ENCODE measurements at places on chromosomes 3 and 15.

GRCh38 chr3:184619369-184619768 lies 57.8 kb downstream of the EPHB3 start:
- DNase-seq, result no peak

GRCh38 chr3:14415501-14415900 lies 13.1 kb downstream of the SLC6A6 start:
- no peak for DNase-seq

- DNase-seq, result no peak
Measured at GRCh38 chr3:171346019-171346418, 114.2 kb downstream of the TNIK start.

DNA sequence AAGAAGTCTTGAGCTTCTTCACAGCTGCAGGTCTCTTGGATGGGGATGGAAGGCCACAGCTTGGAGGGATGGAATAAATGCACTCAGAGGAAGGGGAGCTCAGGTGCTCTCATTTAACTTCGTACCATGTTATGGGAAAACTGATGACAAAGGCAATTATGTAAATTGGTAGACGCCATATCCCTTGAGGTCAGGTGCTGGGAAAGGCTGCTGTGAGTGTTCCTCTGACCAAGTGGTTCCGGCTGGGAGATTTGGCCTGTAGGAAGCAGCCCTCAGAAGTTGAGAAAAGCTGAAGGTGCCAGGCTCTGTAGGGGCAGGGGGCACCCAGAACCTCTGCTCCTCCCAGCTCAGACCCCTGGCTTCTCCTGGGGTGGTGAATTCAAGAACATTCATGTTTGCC lies 47.1 kb downstream of the FAH start:
- DNase-seq, result no peak

DNA sequence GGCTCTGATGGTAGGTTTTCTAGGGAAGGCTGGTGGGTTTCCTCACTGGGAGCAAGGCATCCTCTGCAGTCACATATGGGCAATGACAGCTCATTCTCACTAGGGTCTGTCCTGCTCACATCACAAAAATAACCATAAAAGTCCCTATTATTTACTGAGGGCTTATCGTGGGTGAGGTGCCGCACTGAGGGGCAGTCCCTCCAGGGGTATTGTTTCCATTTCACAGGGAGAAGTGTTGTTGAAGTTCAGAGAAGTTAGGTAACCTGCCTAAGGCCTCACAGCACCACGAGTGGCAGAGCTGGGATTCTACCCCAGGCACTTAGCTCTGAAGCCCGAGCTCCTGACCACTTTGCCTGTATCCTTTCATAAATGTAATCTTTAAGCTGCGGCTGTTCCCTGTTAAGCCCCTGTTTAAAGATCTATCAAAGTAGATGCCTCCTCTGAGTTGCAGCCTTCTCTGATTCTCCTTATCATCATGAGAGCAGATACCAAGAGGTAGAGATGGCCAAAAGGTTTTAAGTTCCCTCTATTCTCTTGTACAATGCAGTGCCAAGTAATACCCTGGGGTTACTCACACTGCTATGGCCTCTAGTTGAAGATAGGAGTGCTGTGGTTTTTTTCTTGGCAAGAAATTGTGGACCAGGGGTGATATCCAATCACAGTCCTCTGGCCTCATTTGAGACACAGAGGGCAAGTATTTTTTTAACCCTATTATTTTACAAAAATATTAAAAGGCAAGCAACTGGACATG lies 107.0 kb downstream of the RPLP1 start:
- DNase-seq, result no peak

DNA sequence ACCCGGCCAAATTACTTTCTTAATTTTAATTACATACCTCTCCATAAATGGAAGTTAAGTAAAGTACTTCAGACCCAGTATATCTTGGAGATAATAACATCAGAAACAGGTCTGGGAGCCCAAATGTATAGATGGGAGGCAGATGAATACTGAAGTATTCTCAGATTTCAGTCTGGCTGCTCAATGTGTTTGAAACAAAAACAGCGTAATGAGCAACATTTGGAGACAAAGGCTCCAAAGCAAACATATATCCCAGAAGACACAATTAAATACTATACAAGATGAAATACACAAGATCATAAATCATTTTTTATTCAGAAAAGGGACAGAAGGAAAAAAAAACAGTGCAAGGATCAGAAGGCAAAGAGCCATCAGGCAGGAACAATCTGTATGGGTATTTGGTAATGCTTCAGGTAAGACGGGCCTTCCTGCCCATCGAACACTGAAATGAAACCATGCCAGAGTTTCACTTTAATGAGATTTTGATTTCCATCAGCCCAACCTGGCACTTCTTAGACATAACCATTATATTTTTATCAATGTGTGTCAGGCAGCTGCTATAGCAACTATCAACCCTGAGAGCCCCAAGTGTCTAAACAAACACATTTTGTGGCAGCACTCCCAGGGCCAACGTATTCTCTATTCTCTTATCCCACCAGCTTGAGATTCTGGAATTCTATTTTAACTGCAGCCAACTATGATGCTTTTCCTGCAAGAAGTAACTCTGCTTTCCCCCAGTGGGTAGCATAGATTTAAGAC lies 210.8 kb downstream of the STT3B start:
- no peak for DNase-seq

- DNase-seq, result no peak
Measured at GRCh38 chr3:37457378-37458065, 283.1 kb upstream of the LRRFIP2 start.

- no peak for DNase-seq
Measured at GRCh38 chr3:112394003-112394640, 61.2 kb downstream of the CD200 start.

- DNase-seq, result no peak
Measured at GRCh38 chr15:74419432-74419831, 14.3 kb downstream of the SEMA7A start.

DNA sequence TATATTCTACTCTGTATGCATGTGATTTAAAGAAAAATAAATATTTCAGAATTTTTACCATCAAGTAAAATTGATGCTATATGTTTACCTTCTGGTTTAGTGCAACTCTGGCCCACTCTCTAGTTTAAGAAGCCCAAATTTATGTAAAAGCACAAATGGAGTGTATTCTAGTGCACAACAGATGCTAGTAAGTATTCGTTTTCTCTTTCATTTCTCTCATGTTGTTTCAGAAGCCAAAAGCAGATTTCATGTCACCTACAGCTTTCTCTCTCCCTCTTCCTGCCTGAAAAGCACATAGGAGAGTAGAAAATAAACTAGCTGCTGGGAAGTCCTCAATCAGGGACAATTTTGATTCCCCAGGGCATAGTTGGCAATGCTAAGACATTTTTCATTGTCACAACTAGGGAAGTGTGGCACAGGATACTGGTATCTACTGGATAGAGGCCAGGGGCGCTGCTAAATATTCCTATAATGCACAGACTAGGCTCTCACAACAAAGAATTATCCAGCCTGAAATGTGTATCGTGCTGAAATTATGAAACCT lies 147.4 kb upstream of the ARHGEF26 start:
- no peak for DNase-seq

- DNase-seq, result no peak
Measured at GRCh38 chr3:72977060-72977808, 19.4 kb upstream of the PPP4R2 start.

DNA sequence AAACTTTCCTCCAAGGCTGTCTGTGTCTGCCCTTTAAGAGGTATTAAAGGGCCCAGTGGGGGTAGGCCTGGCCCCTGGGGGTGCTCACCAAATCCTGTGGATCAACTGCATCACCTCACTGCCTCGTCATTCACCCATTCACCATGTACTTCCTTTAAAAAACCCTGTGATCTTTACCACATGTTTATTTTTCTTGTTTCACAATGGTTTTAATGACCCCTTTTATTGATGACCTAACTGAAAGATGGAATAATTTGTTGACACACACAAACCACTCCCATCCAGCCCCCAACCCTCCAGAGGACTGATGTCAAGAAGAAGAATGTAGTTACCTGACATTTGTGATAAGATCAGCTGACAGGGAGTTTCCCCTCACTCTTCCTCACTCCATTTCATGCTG lies 40.8 kb downstream of the KCNAB1 start:
- DNase-seq, result no peak

- no peak for DNase-seq
Measured at GRCh38 chr3:43966126-43966525, 275.4 kb downstream of the ABHD5 start.

DNA sequence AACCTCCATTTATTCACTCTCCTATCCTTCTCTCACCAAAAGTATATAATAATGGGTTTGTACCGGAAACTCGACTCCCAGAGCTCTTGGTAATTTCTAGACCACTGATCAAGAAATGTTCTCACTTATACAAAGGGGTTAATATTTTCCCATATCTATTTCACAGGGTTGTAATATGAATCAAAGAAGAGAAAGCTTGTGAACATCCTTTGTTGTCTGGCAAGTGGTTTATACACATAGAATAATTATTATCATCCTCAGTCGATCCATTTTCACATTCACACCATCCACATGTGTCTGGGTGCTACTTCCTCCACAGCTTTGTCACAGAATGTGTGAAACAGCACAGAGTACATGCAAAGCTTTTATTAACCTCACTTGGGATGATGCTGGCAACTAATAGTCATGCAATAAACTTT lies 29.9 kb upstream of the STT3B start:
- DNase-seq, result no peak

DNA sequence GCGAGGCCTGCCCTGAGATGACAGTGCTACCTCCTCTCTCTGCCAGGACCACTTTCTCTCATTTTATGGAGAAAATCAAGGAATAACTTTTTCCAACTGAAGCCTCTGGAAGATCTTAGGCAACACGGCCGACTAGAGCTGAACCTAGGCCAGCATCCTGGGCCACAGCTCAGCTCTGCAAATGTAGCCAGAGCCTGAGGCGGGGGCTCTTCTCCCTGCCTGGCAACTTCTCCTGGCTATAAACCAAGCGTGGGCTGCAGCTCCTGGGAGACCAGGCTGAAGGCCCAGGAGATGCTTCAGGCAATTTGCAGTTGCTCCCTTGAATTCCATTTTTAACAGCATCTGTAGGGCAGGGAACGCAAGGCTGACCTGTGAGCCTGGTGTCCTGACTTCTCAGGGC lies 74.9 kb downstream of the CEMIP start:
- DNase-seq, result no peak

DNA sequence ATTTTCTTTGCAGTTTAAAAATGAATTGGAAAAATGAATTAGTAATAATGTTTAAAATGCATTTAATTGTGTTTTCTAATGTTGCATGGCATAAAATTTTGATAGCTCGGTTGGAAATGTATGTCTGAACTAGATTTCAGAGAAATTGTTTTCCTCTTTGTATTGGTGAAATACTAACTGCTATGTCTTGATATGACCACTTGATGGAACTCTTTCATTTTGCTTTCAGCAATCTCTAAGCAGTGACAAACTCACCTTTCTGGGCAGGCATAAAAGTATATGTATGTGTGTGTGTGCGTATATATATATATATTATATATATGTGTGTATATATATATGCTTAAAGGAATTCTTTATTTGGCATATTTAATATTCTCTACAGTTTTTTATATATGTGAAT lies 239.3 kb upstream of the ZNF717 start:
- DNase-seq, result no peak

- no peak for DNase-seq
Measured at GRCh38 chr3:139686206-139686605, 8.4 kb upstream of the NMNAT3 start.

- no peak for DNase-seq
Measured at GRCh38 chr3:50174947-50175524, 16.4 kb upstream of the GNAT1 start.

GRCh38 chr15:78035861-78036476 lies 41.5 kb downstream of the TBC1D2B start:
- DNase-seq, result no peak

- DNase-seq, result no peak
Measured at GRCh38 chr3:155339052-155339451, 45.6 kb upstream of the STRIT1 start.

- DNase-seq, result peak; percentile 19
Measured at GRCh38 chr15:101657968-101658784, 6.0 kb upstream of the TM2D3 start.

GRCh38 chr3:32154205-32154579 lies 47.8 kb downstream of the GPD1L start:
- DNase-seq, result no peak

DNA sequence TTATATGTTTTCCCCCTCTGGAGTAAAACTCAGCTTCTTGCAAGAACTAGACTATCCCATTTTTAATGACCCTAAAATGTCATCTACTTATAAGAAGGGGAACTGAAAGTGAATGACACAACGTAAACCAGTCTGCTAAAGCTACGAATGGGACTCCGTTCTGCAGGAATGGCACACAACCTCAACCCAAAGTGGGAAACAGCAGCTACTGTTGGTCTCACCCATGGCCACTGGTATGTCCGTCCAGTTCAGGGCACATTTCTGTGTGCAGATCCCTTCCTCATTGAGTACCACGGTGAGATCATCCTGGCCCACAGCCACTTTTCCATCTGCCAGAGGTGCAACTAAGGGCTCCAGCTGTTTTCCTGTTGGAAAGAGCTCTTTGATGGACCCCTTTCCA lies 23.8 kb downstream of the VPS39 start:
- DNase-seq, result no peak

DNA sequence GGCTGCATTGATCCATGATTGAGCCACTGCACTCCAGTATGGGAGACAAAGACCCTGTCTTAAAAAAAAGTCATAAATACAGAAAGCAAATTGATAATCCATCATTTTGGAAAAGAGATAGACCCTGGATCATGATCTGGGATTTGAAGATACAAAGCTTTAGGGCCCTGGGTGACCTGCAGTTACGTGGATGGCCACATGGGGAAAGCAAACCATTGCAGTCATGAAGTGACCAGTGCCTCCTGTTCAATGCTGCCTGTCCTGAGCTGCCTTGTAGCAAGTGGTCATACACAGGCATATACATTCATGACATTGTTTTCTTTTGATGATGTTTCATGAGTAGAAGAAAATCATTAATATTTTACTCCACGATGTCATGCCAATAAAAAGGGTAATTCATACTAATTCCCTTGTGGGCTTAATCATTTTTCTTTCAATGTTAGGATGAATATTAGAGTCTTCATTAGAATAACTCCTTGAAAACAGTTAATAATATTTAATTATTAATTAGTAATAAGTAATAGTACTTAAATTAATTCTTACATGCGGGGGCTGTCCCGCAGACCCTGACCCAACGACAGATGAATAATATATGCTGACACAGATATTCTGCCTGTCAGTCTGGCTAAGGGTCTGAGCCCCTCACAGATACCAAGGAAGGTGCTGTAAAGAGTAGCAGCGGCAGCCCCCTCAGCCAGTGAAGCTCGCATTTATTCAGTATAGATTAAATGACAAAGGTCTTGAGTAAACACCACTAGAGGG lies 109.0 kb upstream of the UNC13C start:
- no peak for DNase-seq

- DNase-seq, result no peak
Measured at GRCh38 chr3:40299721-40300335, 9.7 kb upstream of the EIF1B start.

- no peak for DNase-seq
Measured at GRCh38 chr3:114680299-114680698, 386.5 kb downstream of the TIGIT start.

- no peak for DNase-seq
Measured at GRCh38 chr3:126014252-126014651, 45.3 kb downstream of the ROPN1B start.

- no peak for DNase-seq
Measured at GRCh38 chr3:162034368-162034767, 537.8 kb downstream of the OTOL1 start.

Measured in NCI-H1694 treated with DMSO at 0.1 percent for 48 hours (cell line).